ENCODE measurements at places on chromosomes 2 and 18.

DNA sequence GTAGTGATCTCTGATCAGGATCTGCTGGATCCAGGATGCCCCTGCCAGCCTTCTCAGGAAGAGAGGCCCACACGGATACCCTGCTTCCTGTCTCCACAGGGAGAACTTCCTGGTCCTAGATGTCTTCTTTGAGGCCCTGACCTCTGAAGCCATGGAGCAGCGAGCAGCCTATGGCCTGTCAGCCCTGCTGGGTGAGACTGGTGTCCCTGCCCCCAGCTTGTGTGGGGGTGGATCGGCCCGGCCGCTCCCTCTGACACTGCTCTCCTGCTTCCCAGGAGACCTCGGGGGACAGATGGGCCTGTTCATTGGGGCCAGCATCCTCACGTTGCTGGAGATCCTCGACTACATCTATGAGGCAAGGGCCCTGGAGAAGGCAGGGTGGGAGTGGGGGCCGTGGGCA lies 6.6 kb downstream of the CHPF start:
- no peak for DNase-seq

DNA sequence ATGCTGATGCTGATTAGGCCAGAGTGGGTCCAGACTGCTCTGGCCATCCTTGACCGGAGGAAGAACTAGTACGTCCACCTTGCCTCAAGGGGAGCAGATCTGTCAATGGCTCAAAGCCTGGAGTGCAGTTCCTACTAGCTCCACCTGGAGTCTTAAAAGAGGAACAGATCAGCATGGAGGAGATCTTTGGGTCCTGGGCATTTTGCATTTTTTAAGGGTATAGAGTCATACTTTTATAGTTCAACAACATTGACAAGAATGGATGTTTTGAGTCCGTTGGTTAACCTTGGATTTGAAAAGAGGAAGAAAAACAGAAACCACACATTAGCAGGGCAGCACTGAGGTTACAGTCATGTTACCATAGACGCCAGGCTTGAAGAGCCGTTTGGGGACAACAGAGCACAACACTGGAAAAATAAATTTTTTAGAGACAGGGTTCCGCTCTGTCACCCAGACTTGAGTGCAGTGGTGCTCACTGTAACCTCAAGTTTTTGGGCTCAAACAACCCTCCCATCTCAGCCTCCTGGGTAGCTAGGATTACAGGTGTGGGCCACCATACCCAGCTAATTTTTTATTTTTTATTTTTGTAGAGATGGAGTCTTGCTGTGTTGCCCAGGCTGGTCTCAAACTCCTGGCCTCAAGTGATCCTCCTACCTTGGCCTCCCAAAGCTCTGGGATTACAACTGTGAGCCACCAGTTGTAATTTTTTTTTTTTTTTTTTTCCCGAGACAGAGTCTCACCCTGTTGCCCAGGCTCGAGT lies 78.5 kb downstream of the PRKCE start:
- DNase-seq, result no peak

DNA sequence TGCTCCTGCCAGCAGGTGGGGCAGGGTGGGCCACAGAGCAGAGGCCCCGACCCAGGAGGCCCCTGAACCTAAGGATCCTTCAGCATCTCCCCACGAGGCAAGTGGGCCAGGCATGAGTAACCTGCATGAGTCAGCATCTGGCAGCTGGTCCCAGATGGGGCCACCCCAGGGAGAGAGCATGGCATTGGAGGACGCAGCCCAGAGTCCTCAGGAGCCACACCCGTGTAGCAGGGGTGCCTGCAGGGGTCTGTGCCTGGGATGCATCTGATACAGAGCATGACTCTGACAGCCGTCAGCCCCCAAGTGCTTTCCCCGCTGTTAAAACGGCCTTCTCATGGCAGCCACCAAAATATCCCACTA lies 185.6 kb upstream of the SALL3 start:
- DNase-seq, result no peak

GRCh38 chr2:228646061-228646460 lies 464.6 kb upstream of the SPHKAP start:
- no peak for DNase-seq
